ENCODE measurements at places on chromosomes 2 and 18.

DNA sequence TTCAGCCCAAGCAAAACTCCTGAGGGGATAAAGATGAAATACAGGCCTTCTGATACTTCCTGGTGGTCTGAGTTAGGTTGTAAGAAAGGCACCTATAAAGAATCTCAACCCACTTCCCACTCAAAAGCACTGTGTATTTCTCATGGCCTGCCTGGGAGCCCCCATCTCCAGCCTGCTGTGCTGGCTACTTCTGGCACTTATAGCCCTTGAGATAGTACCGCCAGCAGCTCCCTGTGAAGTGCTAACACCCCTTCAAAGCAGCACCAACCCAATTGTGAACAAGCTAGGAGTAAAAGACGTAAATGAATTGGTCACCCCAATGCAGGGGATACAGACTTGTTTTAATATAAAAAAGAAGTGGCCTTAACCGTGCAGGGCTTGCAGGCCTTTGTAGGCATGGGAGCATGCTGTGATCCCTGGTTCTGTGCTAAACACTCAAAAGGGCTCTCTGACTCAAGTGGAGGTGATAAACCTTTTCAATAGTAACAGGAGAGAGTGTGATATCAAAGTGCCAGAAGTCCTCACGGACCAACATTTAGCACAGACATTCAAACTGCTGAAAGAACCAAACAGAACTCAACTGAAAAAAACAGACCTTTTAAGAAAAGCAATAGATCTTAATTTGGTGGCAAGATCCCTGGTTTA is 80.8 kb downstream of the RTN4 start:
- DNase-seq = no peak

DNA sequence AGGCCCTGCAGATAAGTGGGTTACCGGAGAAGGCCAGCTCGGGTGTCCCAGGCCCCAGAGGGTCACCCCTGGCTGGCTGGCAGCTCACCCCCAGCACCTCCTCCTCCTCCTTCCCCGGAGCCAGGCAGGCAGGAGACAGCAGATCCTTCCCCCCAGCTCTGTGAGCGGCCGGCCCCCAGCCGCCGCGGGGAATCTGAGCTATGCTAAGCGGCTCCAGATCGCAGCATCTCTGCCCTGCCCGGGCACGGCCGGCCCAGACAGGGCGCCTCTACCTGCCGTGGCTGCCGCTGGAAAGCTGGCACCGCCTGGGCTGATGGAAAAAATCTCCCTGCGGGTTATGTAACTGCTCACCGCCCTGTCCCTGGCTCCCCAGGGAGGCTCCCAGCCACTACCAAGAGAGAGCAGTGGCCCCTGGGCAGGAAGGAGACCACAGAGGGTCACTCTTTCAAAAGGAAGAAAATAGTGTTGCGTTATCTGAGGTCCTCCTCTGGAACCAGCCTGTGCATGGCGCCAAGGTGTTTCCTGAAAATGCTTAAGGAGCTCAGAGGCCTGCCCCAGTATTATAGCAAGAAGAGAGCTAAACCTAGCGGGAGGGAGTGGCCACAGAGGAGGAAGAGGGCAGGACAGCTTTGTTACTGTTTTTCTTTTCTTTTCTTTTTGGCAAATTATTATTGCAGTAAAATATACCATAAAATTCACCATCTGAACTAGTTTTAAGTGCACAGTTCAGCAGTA is 179.0 kb downstream of the SMAD7 start:
- DNase-seq = no peak

DNA sequence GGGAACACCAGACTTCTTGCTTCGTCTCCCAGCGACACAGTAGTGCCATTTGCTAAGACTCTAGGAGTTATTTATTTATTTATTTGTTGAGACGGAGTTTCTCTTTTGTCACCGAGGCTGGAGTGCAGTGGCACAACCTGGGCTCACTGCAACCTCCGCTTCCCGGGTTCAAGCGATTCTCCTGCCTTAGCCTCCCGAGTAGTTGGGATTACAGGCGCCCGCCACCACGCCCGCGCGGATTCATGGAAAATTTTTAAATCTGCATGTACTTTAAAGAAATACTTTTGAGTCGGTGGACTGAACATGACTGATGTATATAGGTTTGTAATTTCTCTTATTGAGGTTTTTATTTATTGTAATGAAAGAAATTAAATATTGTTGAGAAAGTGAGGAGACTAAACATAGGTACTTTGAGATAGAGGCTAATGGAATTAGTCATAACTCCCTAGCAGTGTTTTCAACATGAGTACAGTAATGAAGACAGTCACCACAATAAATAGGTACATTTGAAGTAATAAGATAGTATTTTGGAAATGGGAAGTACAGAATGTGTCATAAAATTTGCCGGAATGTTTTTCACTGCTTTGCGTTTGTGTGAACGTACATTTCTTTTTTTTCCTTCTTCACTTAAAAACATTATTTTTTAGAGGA is 983 bp downstream of the MTX2 start:
- peak; percentile 6 for DNase-seq

- no peak for DNase-seq
These were observed 223.5 kb downstream of the HRH4 start for GRCh38 chr18:24683925-24684324.

GRCh38 chr2:203918839-203919238 is 17.7 kb upstream of the ICOS start:
- DNase-seq = no peak

- peak; percentile 22 for DNase-seq
These were observed 89.6 kb upstream of the NPAS2 start for GRCh38 chr2:100730290-100730868.

- no peak for DNase-seq
These were observed 158.8 kb downstream of the DYM start for GRCh38 chr18:49301608-49302007.

DNA sequence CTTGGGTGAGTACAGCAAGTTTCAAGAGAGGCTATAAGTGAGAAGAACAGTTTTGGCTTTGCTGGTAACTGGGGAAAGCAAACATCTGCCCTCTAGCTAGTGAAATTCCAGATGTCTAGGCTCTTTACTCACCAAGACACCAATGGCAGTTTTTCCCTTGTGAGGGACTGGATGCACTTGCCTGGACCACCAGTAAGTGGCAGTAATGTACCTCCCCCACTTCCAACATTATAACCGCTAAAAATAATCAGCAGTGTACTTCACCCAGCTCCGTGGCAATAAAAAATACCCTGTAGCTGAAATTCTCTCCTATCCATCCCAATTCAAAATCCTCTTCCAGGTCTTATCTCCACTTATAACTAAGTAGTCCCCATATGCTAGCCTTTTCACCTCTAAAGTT is 383.9 kb downstream of the ARHGAP15 start:
- peak; percentile 75 for DNase-seq

GRCh38 chr18:54769526-54770464 is 58.5 kb upstream of the RAB27B start:
- DNase-seq = no peak

- DNase-seq = no peak
These were observed 1.1 kb downstream of the LRATD1 start for GRCh38 chr2:14633461-14634181.

GRCh38 chr2:17539611-17540092 is 844 bp upstream of the VSNL1 start:
- DNase-seq = peak; percentile 74

DNA sequence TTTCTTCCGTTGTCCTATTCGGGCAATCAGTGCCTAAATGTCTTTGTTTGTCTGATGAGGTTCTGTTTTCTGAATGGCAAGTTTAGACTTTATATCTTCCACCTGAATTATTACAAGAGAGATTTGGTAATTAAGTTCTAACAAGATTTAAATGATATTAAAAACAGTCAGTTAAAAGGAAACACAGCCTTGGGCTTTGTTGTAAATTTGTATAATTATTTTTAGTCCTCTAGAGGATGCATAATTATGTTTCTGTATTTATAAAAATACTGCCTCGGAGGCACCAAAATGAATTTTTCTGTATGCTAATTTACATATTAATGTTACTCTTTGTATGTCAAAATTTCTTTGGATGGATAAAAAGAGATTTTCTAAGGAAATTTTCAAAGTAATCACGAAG is 136.7 kb downstream of the CDCA7 start:
- no peak for DNase-seq

GRCh38 chr18:9737472-9738121 is 29.5 kb downstream of the RAB31 start:
- DNase-seq = peak; percentile 96

DNA sequence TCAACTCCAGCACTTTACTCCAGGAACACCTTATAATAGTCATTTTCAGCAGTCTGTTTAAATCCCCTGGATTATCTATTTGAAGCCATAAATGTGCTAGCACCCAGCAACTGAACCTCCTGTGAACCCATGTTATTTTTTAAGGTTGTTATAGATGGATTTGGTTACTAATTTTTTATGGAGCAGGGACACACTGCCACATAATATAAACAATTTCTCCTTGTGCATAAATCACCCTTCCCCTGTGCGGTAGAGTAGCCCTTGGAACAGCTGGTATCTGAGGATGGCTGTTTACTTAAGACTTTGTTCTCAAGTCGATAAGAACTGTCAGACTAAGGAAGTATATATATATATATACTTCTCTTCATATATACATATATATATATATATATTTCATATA is 367.4 kb downstream of the EPHA4 start:
- no peak for DNase-seq

- no peak for DNase-seq
These were observed 117.0 kb upstream of the CYP1B1 start for GRCh38 chr2:38192976-38193375.

DNA sequence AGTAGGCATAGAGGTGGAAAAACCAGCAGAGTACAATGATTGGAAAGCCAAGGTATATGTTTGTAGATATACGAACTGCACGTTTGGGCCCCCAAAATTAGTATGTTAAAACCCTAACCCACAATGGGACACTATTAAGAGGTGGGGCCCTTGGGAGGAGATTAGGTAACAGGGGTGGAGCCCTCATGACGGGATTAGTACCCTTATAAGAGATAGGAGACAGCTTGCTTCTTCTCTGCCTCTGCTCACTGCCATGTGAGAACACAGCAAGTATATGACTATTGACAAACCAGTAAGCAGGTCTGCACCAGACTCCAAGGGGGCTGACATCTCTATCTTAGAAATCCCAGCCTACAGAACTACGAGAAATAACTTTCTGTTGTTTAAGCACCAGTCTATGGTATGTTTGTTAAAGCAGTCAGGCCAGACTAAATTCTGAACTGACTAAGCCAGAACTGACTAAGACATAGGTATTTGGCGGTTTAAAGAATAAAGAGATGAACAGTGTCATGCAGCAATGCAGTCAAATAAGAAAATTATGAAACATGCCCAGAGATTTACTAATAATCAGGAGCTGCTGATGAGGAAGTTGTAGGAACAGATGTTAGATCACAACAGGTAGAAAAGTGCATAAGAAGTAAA is 182.9 kb downstream of the DYM start:
- no peak for DNase-seq

GRCh38 chr2:152618193-152618564 is 99.1 kb downstream of the PRPF40A start:
- DNase-seq = no peak

DNA sequence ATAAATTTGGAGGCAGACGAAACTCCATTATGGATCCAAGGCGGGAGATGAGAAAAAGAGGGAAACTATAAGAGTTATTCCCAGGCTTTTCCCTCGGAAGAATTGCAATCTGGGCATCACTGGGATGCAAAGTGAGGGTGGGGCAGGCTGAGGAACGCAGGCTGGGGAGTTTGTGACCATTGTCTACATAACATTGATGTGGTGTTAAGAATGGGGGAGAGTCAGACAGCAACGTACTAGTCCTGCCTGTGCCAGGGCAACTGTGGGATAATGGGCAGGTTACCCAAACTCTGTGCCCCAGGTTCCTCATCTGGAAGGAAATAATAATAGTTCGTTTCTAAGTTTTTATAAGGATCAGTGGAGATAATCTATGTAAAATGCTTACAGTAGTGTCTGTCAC is 84.4 kb upstream of the SIX2 start:
- DNase-seq = no peak

DNA sequence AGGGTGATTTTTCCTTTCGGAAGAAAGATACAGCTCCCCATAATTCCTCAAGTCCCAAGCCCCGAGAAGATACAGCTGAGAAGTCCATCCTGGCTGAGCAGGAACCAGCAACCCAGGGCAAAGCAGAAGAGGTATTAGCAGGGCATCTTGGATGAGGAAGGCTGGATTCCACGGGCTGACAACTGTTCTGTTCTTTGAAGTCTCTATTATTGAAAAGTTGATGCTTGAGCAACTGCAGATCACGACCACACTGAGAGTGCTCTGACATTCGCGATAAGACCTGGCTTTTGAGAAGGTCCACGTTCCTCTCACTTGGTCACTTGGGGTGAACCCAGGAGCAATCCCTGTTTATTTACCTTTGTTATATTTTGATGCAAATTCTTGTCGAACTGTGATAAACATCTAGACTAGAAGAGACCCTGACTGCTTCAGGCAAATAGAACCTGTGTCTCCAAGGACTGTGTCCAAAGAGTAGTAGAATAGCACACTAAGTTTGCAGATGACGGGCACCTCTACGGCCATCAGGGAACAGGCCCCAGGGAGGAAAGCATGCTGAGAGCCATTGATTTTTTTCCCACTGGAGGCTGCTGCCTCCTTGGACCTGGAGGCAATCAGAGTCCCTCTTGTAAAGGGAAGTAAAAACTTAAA is 133.1 kb downstream of the ARL4C start:
- no peak for DNase-seq

GRCh38 chr2:95056461-95057459 is 31.3 kb downstream of the MAL start:
- DNase-seq = no peak

DNA sequence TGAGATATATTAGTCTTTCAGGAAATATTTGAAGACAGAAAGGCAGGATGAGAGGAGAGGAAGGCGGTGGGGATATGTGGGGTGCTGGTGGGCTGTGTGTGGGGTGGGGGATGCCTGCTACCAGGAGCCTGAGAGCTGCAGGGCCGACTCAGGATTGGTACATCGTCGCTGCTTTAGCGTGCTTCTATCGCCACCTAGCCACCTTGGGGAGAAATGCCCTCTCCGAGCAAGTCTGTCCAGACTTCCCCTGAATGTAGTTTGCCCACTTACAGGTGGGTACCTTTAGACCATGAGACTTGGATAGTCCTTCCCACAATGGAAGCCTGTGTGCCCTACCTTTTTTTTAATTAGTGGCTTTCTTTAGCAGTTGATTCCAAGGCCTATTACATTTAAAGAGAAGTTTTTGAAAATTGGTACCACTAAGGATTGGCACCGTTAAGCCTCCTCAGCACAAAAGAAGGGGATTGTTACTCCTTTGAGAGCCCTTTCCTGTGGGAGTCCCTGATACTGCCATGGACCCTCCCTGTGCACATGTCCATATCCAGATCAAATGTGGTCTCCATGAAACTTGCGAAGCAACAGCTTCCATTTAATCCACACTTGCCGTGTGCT is 114.1 kb upstream of the NDUFV2 start:
- DNase-seq = peak; percentile 87

- DNase-seq = peak; percentile 18
These were observed 48.6 kb downstream of the LINC00305 start for GRCh38 chr18:64100116-64100922.

DNA sequence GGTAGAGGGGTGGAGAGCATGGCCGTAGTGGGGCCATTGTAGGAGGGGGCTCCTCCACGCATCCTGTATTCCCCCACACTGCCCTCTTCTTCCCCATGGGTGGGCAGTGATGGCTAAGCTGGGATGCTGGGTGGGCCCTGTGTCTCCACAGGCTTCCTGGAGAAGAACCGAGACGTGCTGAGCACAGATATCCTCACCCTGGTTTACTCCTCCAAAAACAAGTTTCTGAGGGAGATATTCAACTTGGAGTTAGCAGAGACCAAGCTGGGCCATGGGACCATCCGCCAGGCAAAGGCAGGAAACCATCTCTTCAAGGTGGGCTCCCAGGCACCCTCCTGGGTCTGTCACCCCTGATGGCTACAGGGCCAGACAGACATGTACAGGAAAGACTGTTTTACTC is 52.8 kb downstream of the MYO7B start:
- no peak for DNase-seq

- no peak for DNase-seq
These were observed 27.1 kb upstream of the ODC1 start for GRCh38 chr2:10475221-10475722.
